ENCODE measurements at places on chromosomes 12 and 14.
A peak's percentile ranks its signal among the peaks of the same experiment; 100 is the strongest.

DNA sequence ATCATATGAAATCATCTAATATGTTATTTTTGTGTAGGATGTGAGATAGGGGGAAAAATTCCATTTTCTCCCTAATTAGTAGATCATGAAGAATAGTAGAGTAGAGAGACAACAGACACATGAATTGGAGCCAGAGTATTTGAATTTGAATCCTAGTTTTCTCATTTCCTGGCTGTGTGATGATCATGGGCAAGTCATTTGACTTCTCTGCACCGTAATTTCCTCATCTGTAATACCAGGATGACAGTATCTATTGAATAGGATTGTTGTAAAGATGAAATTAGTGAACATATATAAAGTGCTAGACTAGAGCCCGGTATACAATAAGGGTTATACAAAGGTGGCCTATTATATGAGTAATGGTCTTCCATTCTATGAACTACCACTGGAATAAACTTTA, 32.2 kb upstream of the PLXNC1 start:
- DNase-seq, result no peak

DNA sequence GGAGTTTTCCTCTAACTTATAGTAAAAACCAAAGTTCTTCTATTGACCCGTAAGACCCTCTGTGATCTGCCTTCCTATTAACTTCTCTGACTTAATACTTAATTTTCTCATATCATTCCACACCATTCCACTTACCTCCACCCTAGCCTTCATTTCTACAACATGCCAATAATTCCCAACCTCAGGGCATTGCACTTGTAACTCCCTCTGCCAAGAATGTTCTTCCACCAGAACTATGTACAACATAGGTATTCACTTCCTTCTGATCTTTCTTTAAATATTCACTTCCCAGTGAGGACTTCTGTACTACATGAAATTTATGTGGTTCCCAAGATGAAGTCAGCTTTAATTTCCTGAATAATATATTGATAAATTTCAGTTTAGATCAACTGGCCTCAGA, 531.7 kb downstream of the LRFN5 start:
- no peak for DNase-seq

GRCh38 chr12:39389399-39390150, 53.3 kb downstream of the KIF21A start:
- DNase-seq, result no peak

- DNase-seq, result peak; percentile 79
Observed at GRCh38 chr12:97275256-97275655, 187.3 kb upstream of the RMST start.

GRCh38 chr14:37778135-37778943, 182.9 kb downstream of the TTC6 start:
- no peak for DNase-seq

DNA sequence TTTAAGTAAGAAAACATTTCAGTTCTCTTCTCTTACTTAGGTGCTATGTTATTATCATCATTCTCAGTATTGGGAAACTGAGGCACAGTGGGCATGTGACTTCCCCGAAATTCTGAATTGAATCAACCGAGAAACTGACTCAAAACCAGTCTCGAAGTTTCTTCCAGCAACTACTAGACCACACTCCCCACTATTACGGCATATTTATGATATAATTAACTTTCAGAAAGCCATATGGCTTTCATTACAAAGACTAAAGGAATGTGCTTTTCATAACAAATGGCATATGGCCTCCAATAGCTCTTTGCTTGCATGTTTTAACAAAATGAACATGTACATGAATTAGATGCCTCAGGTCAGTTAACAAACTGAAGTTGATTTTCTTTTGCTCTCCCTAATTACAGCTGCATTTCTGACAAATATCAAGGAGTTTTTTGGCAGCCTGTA, 182.9 kb upstream of the SLC38A2 start:
- DNase-seq, result no peak

DNA sequence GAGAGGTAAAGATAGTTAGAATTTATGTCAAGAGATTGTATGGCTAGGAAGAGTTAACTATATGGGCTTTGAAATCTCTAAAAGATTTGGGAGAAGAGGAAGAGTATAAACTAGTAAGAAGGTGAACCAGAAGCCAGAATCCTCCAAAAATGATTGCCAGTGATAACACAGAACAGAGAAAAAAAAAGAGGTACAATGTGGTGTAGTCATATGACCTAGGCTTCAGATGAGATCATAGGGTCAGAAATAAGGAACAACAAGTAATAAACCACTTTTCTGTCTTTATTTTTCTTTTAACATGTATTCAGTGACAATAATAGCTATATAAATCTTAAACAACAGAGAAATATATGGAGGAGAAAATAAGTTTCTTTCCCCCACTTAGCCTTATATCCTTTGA, 2.0 kb upstream of the NECAP1 start:
- DNase-seq, result no peak

All from midbrain (tissue), 1 donor.